ENCODE measurements at places on chromosomes 7 and 10. TPM values are rescaled to one million over a fixed set of nuclear protein-coding genes. Genes with fewer than 3 reads are reported as not detected.

DNA sequence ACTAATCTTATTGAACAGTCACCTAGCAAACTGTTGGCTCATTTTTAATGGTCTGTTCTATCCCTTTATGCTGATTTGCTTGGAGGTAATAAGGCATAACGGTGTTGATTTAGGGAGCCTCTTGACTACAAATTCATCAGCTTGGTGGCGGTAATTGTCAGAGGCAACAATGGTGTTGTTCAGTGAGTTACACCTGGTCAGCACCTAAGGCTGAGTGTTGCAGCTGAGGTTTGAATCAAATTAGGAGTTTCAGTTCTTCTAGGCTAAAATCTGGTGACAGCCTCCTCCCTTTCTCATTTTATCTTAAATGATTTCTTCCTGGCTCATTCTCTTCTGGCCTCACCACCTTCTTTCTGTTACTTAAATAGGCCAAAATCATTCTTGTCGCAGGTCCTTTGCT lies 42.3 kb upstream of the SP8 start:
- DNase-seq: no peak

- no peak for DNase-seq
Observed at GRCh38 chr10:93077860-93078337, 4.2 kb downstream of the CYP26A1 start.

Gene HECTD2
- total RNA-seq: 50.8 TPM

DNA sequence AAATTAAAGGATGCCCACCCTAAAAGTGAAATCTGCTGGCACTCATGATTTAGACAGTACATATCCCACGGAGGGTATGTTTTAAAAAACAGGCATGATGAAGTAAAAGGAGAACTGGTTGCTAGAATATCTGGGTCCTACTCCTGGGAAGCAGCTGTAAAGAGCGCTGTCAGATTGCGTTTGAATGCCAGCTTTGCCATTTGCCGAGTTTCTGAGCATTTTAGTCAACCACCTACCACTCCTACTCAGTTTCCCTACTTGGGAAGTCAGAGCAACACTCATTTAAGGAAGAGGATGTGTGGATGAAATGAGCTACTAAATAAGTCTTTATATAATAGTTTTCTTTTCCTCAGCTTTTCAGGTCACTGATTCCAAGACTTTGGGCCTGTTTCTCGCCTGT lies 1.1 kb upstream of the UMAD1 start:
- no peak for DNase-seq

Gene C7orf57
- 14.5 TPM for total RNA-seq

- no peak for DNase-seq
Observed at GRCh38 chr7:82317760-82318159, 125.8 kb downstream of the CACNA2D1 start.

DNA sequence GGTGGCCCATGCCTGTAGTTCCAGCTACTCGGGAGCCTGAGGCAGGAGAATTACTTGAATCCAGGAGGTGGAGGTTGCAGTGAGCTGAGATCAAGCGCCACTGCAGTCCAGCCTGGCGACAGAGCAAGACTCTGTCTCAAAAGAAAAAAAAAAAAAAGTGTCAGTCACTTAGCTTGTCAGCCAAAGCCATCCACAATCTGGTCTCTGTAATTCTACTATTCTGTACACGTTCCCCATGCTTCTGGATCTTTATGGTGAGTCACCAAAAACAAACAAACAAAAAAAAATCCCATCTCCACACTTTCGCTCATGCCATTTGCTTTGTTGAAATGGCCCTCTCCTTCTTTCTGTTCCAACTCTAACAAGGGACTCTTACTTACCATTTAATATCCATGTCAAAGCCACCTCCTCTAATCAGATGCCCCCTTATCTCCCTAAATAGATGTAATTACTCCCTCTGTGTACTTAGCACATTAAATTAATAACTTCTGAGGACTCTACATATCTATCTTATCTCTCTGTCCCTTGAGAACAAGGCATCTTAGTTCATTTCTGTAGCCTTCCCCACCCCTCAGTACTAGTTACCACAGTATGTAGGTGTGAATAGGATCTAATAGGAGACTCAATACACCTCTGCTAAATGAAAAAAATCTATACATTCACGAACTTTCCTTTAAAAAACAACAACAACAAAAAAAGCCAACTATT lies 128.4 kb downstream of the ELMO1 start:
- DNase-seq: peak; percentile 30

Gene BAG3
- 16.8 TPM for total RNA-seq

GRCh38 chr7:17779381-17779780 lies 160.9 kb downstream of the SNX13 start:
- no peak for DNase-seq

GRCh38 chr10:17128261-17128660 lies 1.4 kb downstream of the CUBN start:
- no peak for DNase-seq

GRCh38 chr10:101485681-101486554 lies 102.1 kb downstream of the POLL start:
- peak; percentile 87 for DNase-seq

GRCh38 chr7:24912424-24912823 lies 67.6 kb downstream of the OSBPL3 start:
- DNase-seq: no peak

GRCh38 chr7:32522746-32523530 lies 27.6 kb downstream of the AVL9 start:
- no peak for DNase-seq

Gene CABCOCO1
- total RNA-seq: 8.6 TPM

Gene RELN
- total RNA-seq: 7.7 TPM

Gene PNLIPRP2
- total RNA-seq: 1.0 TPM

Gene KCNMA1
- total RNA-seq: 4.5 TPM

DNA sequence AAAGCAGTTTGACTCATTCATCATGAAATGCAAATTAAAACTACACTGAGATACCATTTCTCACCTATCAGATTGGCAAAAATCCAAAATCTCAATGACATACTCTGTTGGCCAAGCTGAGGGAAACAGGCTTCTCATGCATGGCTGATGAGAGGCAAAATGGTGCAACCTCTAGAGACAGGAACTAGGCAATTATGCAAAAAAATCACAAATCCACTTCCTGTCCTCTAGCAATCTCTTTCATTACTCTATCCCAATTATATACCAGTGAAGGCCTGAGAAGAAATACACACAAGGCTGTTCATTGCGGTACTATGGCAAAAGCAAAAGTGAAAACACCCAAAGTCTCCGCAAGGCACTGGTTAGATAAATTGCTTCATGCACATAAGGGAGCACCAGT lies 25.9 kb upstream of the PTPRN2 start:
- no peak for DNase-seq

- DNase-seq: no peak
Observed at GRCh38 chr7:143248761-143249354, 14.4 kb upstream of the GSTK1 start.

Gene CPN1
- total RNA-seq: not detected

GRCh38 chr7:923108-924041 lies 31.1 kb downstream of the ADAP1 start:
- DNase-seq: peak; percentile 55

DNA sequence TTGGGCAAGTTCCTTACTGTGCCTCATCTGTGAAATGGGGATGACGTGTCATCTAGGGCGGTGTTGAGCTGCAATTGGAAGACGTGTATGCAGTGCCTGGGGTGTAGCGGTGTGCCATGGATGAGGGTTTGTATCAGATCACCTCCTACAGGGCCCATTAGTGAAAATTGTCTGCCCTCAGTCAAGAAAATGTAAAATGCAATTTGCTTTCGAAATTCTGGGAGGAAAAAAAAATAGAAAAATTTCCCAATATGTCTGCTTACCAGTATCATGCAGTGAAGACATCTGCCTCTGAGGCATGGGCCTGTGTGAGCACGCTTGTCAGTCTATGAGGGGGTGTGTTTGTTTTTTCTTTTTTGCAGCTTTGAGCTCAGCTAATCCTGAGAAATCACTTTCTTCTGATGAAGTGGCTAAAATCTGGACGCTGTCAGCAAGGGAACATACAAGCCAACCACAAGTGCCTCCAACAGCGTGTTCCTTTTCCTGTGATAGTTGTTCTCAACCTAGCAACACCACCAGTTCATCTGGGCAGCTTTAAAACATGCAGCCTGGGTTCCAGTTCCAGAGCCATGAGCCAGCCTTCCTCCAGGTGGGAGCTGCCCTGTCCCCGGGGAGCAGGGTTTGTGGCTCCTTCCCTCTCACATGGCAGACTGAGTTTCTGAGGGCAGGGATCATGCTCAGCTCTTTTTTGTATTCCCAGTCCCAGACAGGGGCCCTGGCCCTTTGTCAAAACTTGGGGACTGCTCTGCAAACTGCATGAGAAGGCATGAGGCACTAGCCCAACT lies 10.3 kb downstream of the FAM241B start:
- peak; percentile 73 for DNase-seq

- DNase-seq: no peak
Observed at GRCh38 chr10:110762849-110763211, 108.9 kb upstream of the PDCD4 start.

DNA sequence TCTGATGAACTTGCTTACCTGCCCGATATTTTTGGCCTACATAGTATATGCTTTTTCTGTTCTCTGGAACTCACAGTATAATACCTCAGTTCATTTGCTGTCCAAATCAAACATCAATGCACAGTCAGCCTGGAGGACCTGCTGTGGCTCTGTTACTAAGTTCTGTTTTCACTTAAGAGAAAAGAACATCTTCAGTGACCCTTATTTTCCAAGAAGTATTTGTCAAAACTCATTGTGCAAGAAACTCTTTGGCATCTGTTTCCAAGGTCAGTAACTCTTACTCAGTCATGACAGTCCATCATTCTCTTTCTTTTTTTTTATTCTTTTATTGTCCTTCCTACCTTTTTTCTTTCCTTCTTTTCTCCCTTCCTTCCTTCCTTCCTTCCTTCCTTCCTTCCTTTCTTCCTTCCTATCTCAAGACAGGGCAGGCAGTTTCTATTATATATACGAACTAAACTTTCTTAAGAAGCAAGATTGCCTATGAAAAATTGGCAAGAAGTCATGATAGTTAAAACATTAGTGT lies 37.8 kb upstream of the SEM1 start:
- DNase-seq: no peak

DNA sequence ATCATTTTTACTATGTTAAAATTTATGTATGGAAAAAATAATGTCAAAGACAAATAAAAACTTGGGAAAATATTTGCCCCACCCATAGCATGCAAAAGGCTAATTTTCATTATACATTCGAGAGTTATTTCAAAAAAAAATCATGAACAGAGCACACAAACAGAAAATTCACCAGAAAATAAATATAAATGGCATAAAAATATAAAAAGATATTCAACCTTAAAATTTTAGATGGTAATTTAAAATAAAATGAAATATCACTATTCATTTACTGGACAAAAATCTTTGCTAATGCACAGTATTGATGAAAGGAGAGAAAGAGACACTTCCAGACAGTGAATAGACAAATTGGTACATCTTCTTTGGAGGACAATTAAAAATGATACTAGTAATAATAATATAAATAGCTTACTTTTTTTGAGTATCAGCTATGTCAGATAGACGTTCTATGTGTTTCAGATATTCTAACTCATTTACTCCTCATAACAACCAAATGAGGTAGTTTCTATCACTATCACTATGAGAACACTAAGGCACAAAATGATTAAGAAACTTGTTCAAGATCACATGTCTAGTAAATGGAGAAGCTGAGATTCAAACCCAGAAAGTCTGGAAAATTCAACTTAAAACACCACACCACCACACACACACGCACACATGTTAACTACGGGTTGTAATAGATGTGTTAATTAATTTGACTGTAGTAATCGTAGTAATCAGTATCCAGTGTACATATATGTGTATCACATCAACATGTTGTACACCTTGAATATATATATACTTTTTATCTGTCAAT lies 63.0 kb downstream of the CCDC71L start:
- no peak for DNase-seq

Gene ADAM12
- total RNA-seq: 5.8 TPM

DNA sequence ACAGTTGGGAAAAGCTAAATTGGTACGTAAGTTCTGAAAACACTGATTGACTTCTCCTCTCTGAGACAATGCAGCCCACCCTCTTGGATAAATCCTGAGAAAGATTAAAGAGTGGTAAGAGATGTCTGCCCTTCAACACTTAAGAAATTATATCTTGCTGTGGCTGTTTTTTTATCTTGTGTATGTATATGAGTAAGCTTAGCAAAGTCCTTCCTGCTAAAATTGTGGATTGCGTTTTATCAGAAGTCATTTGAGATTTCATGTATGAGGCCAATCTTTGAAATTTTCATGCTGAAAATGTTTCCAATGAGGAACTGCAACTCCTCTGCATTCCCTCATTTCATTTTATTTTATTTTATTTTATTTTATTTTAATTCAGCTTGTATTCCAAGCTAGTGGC lies 106.2 kb upstream of the INHBA start:
- DNase-seq: no peak

Gene WDR86
- 2.9 TPM for total RNA-seq

Gene RNF32
- total RNA-seq: 2.7 TPM

- no peak for DNase-seq
Observed at GRCh38 chr7:128268233-128268632, 27.2 kb downstream of the LEP start.

DNA sequence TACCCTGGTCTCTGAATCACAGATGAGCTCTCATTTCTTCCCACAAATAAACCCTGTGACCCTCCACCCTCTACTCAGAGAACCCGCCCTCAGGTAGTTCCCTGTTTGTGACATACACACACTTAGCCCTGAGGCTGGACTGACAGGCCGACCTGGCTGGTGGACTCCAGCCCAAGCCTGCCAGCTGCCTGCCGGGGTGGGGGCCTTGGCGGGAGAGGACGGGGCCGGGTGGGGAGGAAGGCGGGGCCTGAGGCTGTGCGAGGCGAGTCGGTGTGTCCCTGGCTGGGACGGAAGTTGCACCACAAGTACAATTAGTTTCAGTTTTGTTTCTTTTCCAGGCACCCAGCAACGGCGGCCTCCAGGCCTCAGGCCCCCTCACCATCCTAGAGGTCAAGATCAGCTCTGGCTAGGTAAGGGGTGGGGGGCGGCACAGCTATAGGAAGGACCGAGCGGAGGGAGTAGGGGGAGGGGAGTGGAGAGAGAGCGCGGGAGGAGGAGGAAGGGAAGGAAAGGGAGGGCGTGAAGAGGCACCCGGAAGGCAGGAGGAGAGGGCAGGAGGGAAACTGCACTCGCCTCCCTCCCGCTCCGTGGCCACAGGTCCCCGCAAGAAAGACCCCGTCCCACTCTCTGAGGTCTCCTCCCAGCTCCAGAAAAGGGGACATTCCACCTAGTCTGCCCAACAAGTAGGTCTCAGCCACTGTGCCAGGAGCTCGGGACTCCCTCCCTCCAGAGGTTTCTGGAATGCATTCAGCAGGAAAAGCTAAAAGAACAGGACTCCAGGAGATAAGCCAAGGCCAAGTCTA lies at the start of gene TRIM56:
Gene TRIM56 (plus strand): TSS at position 320 of the 803 bp plus-strand sequence. CDS start 1,832 bp downstream, outside the sequence.
- DNase-seq: peak; percentile 87
